ENCODE measurements at places on chromosomes 6 and 20. TPM values are rescaled to one million over a fixed set of nuclear protein-coding genes. Genes with fewer than 3 reads are reported as not detected.

DNA sequence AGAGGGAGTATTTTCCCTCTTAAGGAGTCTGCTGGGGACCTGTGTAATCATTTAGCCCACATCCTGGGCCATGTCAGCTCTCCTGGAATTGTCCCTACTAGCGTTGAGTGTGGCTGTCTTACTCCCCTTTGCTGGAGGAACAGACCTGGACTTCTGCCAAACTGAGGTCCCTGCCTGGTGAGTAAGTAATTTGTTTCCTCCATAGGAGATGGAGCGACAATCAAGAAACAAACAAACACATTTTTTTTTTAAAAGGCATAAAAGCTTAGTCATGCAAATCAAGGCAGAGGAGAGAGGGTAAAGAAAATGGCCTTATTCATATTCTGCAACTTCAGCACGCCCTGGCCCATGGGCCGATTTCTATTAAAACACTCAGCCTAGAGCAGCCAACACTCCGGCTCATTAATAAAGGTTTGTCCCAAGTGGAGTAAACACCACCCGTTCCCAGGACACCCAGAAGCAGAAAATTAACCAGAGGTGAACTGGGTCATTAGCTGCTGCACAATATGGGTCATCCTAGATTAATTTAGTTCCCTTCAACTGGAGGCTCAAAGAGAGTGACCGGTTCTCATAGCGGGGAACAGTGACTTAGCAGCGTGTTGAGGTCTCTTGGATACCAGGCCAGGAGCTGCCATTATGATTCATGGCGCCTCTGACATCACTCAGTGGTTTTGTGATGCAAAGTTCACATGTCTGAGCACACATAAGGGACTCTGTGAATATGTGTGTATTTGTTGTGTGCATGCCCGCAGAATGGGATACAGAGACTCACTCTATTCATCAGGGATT is 165.0 kb upstream of the SULF2 start:
- DNase-seq = no peak

GRCh38 chr6:153162172-153162571 is 31.1 kb upstream of the RGS17 start:
- DNase-seq = no peak

DNA sequence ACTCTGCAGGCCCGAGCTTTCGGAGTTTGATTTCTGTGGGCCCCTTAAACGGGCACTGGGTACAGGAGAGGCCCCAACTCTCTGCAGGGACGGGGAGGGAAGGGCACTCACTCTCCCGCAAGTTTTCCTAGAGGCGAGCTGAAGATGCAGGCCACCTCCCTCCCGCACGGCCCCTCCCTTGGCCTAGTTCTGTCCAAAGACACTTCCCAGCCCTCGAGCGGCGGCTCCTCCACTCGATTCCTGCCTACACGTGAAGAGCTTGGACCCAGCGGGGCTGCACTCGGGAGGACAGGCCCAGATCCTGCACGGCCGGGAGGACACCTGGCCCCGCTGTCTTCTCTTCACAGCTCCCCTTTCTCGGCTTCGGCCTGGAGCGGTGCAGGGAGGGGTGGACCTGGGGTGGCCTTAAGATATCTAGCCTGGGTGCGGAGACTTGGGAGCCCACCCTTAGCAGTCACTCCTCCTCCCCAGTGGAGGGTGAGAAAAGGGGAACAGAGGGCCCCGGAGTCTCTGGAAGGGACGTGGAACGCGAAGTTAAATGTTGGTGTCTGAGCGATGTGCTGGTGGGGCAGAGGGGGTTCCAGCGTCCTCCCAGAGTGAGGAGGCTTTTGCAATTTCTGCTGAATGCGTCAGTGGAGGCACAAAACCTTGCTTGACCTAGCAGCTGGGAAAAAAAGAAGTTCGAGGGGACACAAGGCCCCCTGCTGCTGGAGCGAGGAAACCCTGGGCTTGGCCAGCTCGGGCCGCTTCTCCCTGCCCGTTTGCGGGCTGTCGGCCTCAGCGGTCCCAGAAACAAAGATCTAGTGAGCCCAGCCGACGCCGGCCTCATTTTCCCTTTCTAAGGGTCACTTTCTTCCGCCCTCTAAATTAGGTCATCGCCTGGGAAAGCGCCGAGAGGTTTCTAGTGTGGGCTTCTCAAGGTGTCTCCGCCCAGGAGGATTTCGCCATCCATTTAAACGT is 4.9 kb downstream of the OLIG3 start:
- DNase-seq = peak; percentile 35

DNA sequence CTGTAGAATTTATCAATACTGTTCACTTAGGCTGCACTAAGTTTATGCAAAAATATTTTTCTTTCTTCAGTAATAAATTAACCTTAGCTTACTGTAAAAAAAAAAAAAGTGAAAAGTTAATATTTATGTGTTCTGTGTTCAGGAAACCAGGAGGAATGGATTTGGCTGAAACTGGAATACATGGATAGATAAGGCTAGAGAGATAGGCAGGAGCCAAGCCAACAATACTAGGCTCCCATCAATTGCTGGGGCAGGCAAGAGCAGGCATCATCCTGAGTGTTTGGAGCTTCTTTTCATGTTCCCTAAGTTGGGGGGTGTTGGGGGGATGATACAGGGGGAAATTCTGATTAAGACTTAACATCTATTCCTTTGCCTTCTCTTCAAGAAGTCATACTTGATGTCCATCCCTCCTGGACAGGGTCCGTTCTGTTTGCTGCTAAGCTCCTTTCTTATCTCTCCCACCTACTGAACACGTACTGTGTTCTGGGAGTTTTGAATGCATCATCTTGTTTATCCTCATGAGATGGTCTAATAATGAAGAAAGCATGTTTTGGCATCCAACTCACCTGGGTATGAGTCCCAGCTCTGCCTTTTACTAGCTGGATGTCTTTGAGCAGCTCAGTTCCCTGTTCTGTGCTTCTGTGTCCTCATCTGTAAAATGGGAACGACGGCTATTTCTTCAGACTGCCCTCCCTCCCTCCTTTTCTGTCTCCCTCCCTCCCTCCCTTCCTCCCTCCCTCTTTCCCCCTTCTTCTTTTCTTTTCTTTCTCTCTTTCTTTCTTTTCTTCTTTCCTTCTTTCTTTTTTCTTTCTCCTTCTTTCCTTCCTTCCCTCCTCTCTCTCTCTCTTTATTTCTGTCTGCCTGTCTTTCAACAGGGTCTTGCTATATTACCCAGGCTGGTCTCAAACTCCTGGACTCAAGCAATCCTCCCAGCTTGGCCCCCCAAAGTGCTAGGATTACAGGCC is 6.4 kb upstream of the PROCR start:
- DNase-seq = no peak

DNA sequence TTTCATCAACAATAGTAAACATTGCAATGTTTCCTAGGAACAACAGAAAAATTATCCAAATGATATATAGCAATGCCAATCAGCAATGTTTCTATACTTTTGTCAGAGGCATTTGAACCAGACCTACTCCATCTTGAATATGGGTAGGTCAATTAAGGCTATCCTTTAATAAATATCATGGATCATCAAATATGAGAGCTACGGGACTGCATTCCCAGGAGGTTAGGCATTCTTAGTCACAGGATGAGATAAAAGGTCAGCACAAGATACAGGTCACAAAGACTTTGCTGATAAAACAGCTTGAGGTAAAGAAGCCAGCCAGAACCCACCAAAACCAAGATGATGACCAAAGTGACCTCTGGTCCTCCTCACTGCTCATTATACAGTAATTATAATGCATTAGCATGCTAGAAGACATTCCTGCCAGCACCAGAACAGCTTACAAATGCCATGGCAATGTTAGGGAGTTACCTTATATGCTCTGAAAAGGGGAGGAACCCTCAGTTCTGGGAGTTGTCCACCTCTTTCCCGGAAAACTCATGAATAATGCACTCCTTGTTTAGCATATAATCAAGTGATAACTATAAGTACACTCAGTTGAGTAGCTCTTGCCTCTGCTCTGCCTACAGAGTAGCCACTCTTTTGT is 8.6 kb upstream of the SERPINB6 start:
- DNase-seq = no peak

DNA sequence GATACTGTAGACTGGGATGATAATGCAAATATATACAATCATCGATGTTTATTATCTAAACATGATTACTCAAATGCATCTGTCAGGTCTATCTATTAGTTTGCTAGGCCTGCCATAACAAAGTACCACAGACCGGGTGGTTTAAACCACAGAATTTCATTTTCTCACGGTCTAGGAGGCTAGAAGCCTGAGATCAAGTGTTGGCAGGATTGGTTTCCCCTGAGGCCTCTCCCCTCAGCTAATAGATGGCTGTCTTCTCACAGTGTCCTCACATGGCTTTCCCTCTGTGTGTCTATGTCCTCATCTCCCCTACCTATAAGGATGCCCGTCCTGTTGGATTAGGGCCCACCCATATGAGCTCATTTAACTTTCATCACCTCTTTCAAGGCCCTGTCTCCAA is 512.6 kb upstream of the SLC35B3 start:
- DNase-seq = no peak

DNA sequence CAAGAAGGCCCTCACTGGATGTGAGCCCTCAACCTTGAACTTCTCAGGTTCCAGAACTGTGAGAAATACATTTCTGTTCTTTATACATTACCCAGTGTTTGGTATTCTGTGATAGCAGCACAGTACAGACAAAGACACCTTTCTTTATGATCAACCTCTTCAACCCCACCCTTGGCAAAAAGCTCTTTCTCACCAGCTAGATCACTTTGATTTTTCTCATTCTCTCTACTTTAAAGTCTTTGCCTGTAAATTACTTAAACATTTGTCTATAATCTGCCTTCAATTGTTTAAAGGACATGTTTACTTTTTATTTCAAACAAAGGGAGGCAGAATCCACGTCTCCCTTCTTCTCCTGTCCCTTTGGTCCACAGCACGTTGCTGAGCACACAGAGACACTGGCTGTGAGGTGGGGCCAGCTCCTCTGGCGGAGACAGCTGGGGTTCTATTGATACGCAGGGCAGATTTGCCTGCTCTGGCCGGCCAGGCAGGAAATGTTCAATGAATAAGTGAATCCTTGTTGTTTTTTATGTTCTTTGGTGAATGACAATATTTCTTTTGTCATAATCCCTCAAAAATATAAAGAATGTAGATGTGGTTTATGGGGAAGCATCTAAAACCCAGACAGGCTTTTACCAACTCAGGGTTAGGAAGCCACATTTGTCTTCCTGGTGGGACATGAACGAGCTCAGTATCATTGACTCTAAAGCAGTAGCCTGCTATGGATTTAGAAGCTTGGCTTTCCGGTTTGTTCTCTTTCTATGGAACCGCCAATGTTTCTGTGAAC is 52.9 kb downstream of the NEDD9 start:
- no peak for DNase-seq

GRCh38 chr6:27426045-27426620 is 37.6 kb downstream of the ZNF391 start:
- DNase-seq = no peak

DNA sequence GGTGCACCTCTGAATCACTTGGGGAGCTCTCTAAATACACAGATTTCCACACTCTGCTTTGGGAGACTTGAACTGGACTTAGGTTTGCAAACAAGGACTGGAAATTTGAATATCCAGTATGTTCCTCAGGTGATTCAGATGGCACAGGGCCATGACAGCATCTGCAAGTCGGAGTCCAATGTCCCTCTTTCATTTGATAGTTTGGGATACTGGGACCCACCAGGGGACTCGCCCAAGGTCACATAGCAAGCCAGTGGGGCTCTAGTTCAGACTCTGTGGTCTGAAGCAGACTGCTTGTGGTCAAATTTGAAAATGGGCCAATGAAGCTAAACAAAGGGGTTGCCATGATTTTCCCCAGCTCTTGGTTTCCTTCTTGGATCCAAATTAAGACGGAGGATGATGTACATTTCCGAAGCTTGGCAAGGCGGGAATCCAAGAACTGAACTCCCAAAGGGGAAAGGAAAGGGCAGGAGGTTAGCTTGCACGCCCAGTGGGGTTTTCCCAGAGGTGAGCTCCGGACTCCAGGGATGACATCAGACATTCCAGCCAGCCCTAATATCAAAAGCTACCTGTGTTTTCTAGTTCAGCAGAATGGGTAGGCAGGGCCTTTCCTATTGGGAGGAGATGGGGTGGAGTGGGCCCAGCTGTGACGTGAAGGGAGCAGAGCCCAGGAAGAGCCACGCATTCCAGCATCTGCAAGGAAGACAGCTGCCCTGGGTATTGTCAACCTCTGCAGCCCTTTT is 3.4 kb upstream of the SYS1 start:
- DNase-seq = no peak

DNA sequence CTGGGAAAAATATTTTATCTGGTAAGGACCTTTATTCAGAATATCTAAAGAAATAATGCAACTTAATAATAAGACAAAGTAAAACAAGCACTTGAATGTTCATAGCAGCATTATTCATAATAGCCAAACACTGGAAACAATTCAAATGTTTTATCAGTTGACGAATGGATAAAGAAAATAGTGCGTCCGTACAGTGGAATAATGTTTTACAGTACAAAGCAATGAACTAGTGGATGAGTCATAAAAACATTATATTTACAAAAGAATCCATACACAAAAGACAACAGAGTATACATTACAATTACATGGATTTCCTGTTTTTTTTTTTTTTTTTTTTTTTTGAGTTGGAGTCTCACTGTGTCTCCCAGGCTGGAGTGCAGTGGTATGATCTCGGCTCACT is 12.7 kb downstream of the SMAP1 start:
- DNase-seq = no peak

DNA sequence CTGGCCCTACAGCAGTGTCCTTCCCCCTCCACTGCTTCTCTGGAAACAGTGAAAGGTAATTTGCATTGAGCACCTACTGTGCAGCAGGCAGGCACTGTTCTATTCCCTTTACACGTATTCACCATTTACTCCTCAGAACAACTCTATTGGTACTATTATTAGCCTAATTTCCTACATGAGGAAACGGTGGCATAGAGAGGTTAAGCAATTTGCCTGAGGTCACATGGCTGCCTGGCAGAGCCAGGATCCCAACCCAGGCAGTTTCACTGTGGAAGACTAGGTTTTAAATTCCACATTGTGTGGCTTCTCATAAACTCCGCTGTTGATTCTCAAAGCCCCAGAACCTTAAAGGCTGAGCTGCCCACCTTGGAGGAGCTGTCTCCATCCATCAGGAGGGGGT is 72.7 kb downstream of the CLIC5 start:
- no peak for DNase-seq

- DNase-seq = no peak
Observed at GRCh38 chr6:39936857-39937256, 2.6 kb upstream of the MOCS1 start.

DNA sequence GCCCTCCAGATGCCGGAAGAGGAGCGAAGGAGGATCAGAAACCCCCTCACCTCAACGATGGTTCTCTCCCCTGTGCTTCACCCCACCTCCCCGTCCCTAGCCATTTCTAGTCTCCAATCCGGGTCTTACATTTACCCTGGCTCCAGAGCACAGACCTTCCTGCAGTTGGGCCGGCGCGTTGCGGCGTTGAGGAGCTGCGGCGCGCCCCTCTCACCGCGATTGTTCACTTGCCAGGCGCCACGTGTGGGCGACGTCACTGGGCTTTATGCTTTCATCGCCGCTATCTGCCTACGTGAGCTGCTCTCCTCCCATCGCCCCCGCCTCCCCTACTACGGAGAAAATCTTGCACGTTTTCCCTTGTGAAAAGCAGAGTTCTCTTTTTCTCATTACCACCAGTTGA is at the start of gene CRISP2:
Gene CRISP2, minus strand, starts transcription at position 198 of the 400 bp plus-strand sequence. CDS start 4,347 bp downstream, outside the sequence.
- peak; percentile 26 for DNase-seq

The SSR1 gene
- total RNA-seq = 25.3 TPM

The HLA-DRA gene
- 969 TPM for total RNA-seq

The NNAT gene
- 2.2 TPM for total RNA-seq

The TPBG gene
- total RNA-seq = 4.6 TPM

The LY6G6C gene
- total RNA-seq = 0.54 TPM

The MATN4 gene
- total RNA-seq = under 0.01 TPM

The COL11A2 gene
- total RNA-seq = 0.27 TPM
